Kidney epithelial cell (primary cell): ENCODE measurements at places on chromosomes 3 and 15.
A peak's percentile ranks its signal among the peaks of the same experiment; 100 is the strongest.

- no peak for DNase-seq
Measured at GRCh38 chr15:40487816-40488682, 17.3 kb downstream of the CHST14 start.

DNA sequence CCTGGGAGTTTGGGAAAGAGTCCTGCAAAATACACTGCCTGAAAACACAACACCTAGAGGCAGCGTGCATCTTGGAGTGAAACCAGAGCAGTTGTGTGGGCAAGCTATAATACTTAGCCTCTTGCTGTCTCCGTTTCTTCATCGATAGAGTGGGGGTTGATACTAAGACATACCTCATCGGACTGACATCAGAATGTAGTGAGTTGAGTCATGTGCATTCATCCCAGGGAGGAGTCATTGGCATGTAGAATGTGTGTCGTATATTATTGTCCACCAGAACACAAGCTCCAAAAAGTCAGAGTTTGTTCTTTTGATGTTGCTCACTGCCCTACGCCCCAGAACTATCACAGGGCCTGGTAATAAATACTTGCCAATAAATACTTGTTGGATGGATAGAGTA is 4.3 kb downstream of the SNTN start:
- peak; percentile 48 for DNase-seq

- DNase-seq: no peak
Measured at GRCh38 chr3:20462226-20462625, 276.2 kb upstream of the SGO1 start.

- DNase-seq: no peak
Measured at GRCh38 chr3:55180161-55180560, 252.3 kb upstream of the LRTM1 start.

DNA sequence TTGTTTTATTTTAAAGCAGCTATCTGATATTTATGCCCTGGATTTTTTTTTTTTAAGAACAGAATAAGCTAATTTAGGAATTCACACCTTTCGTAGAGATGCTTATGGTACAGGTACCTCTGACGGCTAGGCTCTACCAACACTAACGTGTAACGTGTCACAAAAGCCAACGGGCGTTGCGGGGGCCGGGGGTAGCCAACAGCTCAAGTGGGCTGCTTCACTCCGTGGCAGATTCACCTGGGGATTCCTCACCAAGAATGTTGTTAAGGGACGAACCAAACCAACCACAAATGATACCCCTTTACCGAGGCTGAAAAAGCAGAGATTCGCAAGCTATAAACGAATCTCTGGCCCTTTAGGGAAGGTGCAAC is 1.0 kb downstream of the TMCC1 start:
- no peak for DNase-seq

GRCh38 chr15:76756381-76756780 is 148.8 kb downstream of the SCAPER start:
- no peak for DNase-seq

DNA sequence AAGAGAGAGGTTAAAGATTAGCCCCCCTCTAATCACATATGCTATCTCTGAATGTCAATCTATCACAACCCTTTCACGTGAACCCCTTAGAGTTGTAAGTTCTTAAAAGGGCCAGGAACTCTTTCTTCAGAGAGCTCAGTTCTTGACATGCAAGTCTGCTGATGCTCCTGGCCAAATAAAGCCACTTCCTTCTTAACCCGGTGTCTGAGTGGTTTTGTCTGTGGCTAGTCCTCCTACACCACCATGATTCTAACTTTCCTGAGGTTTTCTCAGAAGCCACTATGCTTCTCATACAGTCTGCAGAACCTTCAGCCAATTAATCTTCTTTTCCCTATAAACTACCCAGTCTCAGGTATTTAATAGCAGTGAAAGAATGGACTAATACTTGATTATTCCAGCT is 231.1 kb upstream of the CNTN6 start:
- DNase-seq: no peak

- DNase-seq: no peak
Measured at GRCh38 chr3:61297821-61298220, 46.6 kb upstream of the FHIT start.

DNA sequence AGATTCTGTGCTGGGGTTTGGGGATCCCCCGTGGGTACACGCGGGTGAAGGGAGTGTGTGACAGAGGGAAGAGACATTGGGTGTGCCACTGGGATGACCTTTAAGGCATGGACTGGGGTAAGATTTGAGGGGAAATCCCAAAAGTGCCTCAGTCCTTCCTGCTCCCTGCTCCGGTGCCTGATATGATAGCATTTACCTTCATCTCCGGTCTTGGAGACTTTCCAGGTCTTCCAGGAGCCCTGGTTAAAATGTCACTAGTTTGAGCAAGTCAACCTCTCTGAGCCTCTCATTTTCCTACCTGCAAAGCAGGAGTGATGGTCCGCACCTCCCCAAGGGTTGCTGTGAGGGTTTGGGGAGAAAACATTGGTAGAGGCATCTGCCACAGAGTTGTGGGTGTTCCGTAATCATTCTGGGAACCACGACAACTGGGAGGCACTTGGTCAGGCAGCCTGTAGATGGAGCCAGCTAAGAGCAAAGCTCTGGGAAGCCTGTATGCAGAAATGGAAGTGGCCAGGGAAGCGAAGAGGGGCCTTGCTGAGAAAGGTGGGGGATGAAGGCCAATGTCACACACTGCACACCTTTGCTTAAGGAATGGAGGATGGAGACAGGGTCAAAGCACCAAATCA is 33.9 kb upstream of the KIF23 start:
- no peak for DNase-seq

DNA sequence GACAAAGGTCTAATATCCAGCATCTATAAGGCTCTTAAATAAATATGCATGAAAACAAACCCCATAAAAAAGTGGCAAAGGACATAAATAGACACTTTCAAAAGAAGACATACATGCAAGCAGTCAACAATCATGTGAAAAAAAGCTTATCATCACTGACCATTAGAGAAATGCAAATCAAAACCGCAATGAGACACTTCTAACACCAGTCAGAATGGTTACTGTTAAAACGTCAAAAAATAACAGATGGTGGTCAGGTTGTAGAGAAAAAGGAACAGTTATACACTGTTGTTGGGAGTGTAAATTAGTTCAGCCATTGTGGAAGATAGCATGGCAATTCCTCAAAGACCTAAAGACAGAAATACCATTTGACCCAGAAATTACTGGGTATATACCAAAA is 440.7 kb upstream of the KCNMB2 start:
- DNase-seq: no peak

GRCh38 chr3:155741603-155742002 is 3.3 kb downstream of the PLCH1 start:
- no peak for DNase-seq

DNA sequence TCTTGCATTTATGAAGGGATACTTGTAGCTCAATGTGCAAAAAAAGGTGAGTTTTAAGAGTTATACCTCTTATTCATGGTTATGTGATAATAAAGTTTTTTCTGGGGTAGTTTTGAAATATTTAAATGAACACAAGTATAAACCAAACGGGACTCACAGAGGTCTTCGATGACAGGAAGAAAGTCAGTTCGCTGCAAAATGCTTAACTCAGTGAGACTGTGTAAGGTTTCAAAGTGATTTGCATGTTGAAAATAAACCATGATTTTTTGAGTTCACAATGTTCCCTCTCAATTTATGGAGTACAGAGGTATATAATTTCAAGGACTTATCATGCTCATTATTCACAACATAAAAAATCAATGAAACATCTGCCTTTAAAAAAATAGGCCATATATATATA is 36.3 kb upstream of the MYH15 start:
- no peak for DNase-seq

GRCh38 chr3:110789315-110789714 is 282.3 kb upstream of the NECTIN3 start:
- no peak for DNase-seq

GRCh38 chr3:42708611-42709151 is 6.1 kb upstream of the HHATL start:
- DNase-seq: no peak

GRCh38 chr3:12180218-12180617 is 21.5 kb upstream of the TIMP4 start:
- peak; percentile 68 for DNase-seq

GRCh38 chr3:41237907-41238306 is 38.6 kb downstream of the CTNNB1 start:
- no peak for DNase-seq

DNA sequence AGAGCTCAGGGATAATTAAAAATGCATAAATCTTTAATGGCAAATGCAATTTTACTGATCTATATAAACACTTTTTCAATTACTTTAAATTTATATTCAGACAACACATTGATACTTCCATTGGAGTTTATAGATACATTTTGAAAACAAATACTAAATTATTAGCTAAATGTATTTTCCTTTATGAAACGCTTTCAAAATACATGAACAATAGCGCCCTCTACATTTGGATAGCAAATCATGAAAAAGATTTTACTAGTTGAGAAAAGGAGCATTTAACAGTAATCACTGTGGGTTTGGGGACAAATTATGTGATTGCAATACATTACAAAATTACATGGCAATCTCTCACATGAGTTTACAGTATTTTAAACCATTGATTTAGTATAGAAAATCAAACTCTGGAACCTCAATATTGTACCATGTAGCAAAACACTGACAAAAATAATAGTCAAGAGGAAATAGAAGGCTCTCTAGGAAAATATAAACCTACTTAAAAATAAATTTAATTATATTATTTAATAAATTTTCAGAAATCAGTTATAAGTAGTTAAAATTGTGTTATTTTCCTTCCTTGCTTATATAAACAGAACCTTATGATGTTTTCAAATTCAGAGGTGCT is 207.9 kb downstream of the ZIC1 start:
- no peak for DNase-seq

- no peak for DNase-seq
Measured at GRCh38 chr3:11735638-11736037, 91.9 kb upstream of the VGLL4 start.

- no peak for DNase-seq
Measured at GRCh38 chr3:62873761-62874710, 1.2 kb downstream of the CADPS start.

GRCh38 chr3:96844204-96844514 is 29.8 kb downstream of the EPHA6 start:
- DNase-seq: no peak

- DNase-seq: peak; percentile 90
Measured at GRCh38 chr3:99859825-99860224, 42.2 kb downstream of the CMSS1 start.

- DNase-seq: no peak
Measured at GRCh38 chr15:57911247-57911646, 154.3 kb downstream of the ALDH1A2 start.

DNA sequence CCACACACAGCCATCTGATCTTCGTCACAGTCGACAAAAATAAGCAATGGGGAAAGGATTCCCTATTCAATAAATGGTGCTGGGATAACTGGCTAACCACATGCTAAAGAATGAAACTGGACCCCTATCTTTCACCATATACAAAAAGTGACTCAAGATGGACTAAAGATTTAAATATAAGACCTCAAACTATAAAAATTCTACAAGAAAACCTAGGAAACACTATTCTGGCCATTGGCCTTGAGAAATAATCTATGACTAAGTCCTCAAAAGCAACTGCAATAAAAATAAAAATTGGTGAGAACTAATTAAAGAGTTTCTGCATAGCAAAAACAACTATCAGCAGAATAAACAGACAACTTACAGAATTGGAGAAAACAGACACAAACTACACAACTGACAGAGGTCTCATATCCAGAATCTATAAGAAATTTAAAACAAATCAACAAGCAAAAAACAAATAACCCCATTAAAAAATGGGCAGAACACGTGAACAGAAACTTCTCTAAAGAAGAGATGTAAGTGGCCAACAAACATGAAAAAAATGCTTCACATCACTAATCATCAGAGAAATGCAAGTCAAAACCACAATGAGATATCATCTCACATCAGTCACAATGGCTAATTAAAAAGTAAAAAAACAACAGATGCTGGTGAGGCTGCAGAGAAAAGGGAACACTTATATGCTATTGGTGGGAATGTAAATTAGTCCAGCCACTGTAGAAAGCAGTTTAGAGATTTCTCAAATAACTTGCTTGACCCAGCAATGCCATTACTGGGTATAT is 104.0 kb downstream of the NR1I2 start:
- no peak for DNase-seq

DNA sequence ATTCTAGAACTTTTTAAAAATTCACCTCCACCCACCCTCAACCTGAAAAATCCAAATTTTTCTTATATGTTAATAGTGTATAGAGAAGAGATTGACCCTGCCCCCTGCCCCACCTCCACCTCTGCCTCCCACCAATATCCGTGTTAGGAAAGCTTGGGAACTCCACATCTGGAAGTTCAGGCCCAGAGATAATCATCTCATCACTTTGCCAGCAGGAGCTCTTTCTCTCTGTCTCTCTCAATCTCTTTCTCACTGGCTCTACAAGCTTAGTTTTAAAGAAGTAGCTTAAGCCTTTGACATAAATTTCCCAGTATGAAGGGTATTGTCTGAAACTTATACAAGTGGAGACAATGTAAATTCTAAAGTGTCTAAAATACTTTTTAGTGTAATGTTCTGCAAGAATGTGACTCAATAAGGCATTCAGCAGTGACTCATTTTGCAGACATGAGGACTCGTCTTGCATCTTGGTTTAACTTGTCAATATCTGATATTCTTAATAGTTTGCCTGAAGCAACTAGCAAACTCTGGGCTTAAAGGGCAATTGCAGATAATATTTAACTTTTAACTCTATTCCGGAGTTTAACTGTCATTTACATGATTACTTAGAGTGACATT is 299.8 kb upstream of the EPHA3 start:
- peak; percentile 70 for DNase-seq

DNA sequence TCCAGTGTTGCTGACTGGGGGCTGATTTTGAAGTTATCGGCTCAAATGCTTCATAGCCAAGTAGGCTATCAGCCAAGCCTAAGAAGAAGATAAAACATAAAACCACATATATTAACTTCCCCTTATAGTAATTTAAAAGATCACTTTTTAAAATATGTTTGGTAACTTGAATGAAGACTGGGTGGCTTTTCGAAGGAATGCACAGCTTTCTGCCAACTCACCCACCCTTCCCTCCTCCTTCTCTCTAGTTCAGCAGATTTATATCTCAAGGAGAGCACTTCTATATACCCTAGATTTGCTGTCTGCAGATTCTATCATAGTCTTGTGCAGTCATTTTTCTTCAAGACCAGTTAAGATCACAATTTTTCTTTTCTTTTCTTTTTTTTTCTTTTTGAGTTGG is 189.4 kb upstream of the CHRM5 start:
- DNase-seq: no peak

GRCh38 chr3:117616227-117616626 is 906.6 kb downstream of the TUSC7 start:
- DNase-seq: no peak
